Stimulated activated CD8-positive, alpha-beta memory T cell treated with anti-CD3 and anti-CD28 coated beads, Interleukin-4, amount 100 ng/mL, for 1 hour (primary cell): ENCODE measurements at places on chromosomes 12 and 14.

DNA sequence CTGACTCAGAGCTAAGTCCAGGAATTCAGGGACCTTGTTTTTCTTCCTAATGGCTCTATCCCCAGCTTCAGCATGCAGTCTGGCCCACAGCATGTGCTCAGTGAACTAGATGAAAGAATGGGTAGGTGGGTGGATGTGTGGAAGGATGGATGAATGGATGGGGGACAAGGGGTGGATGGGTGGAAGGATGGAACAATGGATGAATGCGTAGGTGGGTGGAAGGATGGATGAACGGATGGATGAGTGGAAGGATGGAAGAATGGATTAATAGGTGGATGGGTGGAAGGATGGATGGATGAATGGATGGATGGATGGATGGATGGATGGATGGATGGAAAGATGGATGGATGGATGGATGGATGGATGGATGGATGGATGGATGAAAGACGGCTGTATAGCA, 79.7 kb upstream of the SFSWAP start:
- DNase-seq = no peak

GRCh38 chr12:51749206-51749985, 99.1 kb downstream of the FIGNL2 start:
- no peak for DNase-seq

GRCh38 chr12:92226071-92226661, 80.5 kb upstream of the BTG1 start:
- DNase-seq = no peak

GRCh38 chr12:109016978-109017377, 3.9 kb downstream of the SVOP start:
- no peak for DNase-seq

DNA sequence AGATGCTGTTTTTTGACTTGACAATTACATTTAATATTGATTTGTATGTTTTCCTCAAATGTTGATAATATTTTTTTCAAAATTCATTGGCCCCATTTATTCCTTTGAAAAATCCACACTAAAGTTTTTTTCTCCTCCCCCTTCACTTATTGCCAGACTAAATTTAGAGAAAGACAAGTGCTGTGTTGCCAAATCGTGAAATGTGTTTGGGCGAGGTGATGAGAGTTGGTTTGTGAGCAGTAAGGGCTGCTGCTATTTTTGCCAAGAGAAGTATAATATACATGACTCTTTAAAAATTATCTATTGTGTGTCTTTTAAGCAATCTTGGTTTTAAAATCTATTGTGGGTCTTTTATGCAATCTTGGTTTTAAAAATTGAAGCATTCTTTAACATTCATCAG, 188.9 kb downstream of the PPFIA2 start:
- no peak for DNase-seq

GRCh38 chr12:91804533-91804932, 341.1 kb downstream of the BTG1 start:
- DNase-seq = no peak

- no peak for DNase-seq
Measured at GRCh38 chr14:100306998-100307765, 938 bp upstream of the SLC25A29 start.
